Activated CD4-positive, alpha-beta T cell treated with anti-CD3 and anti-CD28 coated beads, Interleukin-2, amount 50 U/mL, for 1 hour (primary cell): ENCODE measurements at places on chromosomes 5 and 9.

DNA sequence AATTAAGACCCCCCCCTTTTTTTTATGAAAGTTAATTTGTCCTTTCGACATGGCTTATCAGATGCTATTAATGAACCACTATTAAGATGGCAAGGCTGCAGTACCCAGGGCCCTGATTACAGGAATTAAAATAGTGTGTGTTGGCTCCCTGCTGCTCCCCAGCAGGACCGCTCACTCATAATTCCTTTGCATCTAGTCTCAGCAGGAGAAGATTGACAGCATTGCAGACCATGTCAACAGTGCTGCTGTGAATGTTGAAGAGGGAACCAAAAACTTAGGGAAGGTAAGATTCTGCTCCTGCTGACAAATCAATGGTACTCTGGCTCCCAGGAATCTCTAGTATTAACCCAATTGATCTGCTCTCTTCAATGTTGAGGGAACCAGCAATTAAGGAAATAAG lies 61.0 kb downstream of the STX17 start:
- no peak for DNase-seq

DNA sequence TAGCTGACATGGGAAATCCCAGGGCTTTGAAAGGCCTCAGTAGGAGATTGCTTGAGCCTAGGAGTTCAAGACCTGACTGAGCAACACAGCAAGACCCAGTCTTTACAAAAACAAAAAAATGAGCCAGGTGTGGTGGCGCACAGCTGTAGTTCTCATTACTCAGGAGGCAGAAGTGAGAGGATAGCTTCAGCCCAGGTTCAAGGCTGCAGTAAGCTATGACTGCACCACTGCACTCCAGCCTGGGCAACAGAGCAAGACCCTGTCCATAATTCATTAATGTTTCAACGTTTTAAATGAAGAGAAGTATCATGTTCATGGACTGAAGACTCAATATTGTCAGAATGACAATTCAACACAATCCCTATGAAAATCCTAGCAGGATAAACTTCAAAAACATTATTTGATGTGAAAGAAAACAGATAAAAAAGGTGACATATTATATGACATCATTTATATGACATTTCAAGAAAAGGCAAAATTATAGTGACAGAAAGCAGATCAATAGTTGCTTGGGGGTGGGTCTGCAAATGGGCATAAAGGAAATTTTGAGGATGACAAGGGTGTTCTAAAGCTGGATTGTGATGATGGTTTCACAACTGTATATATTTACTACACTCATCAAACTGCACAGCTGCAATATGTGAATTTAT lies 3.7 kb downstream of the KIF3A start:
- no peak for DNase-seq

DNA sequence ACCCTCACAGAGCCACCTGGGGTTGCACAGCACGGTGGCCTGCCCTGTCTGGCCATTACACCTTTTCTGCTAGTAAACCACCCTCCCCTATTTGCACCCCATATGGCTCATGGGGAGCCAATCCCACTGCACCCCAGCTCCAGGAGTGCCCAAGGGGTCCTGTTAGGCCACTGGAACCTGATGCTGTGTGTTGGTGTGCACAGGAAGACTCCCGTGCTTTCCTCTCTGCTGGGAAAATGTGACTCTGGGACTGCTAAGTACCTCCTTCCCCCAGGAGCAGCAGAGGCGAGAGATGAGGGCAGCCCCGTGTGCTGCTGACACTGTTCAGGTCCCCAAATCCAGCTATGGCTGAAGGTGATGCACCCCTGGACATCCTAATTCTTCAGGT lies 126.3 kb downstream of the ADAMTS2 start:
- DNase-seq, result no peak

- DNase-seq, result no peak
Observed at GRCh38 chr9:83444110-83444509, 94.1 kb downstream of the FRMD3 start.

- DNase-seq, result no peak
Observed at GRCh38 chr5:152547202-152547601, 142.1 kb upstream of the NMUR2 start.

DNA sequence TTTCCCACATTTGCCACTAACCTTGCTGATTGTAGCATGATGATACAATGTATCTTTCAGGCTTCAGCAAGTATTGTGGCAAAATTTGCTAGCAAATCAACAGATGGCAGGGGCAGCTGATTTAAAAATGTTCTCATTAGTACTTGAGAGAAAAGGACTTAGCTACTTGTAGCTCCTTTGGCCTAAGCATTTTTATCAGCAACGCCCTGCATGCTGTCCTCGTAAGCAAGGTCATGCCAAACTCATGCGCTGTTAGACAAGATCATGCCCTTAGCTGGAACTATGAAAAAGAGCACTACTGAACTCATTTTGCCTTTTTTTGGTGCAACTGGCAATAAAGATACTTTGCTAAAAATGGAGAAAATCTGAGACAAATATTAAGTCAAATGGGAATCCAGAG lies 197.1 kb downstream of the ICE1 start:
- DNase-seq, result no peak

DNA sequence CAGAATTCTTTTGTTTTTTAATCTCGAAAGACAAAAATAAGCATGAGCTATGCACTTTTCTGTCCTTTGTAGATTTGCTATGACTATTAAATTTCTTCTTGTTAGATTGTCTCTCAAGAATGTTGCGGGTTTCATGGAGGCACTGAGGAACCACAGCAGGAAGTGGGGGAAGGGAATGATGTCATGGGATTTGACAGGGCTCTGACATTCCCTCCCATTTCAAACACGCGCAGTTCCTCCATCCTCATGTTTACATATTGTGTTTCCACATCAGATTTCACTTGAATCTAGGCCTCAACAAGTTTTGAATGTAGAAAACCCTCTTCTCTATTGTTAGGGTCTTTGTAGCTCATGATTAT lies 154.8 kb downstream of the PALM2AKAP2 start:
- no peak for DNase-seq

DNA sequence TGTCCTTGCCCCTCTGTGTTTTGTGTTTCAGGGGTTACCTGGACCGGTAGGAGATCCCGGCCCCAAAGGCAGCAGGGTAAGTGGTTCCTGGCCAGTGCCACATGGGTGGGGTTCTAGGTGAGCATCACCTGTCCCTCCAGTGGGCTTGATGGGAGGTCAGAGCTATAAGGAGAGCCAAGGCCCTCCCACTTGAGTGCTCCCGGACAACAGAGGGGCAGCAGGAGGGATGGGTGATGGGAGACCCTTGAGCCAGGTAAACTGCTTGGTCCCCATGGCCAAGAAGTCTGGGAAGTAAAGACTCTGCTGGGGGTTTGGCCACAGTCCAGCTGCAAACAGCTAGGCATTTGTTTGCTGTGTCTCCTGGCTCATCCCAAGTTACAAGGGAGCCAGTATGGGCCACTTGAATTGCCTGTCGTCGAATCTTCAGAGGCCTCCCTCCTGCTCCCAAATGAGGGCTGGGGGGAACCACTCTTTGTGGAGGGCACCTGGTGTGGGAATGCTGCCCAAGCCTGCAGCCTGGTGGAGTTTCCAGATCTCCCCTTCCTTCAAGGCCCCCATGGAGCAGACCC lies 51.0 kb downstream of the COL27A1 start:
- no peak for DNase-seq

GRCh38 chr9:38227061-38227540 lies 158.1 kb upstream of the SHB start:
- DNase-seq, result peak; percentile 40

DNA sequence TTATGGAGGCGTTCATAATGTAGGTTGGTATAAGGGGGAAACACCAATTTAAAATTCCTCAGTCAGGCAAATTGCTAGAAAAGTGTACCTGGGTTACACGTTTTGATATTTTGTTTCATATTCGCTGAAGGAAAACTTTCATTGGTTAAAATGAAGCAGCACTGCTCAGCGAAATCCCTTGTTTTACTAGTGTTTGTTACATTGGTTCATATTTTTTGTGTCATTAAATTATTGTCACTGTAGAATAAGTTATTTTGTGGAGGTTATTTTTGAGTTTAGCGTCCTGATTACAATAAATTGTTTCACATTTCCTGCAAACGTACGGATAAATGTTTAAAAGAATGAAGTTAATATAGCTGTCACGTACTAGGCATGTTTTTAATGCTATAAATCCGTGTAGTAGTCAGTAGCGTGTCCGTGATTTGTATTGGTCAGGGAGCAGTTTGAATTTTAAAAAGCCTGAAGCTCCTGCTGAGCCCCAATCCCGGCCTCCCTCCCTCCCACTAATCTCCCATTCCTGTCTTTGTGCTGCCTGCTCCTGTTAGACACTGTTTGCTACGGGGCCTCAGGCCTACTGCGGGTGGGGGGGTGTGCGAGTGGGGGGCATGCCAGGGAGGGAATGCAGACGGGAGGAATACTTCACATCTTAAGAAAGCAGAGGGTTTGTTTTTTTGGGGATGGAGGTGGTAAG lies 2.0 kb downstream of the NIPBL start:
- no peak for DNase-seq

- no peak for DNase-seq
Observed at GRCh38 chr5:95411474-95411873, 20.3 kb downstream of the FAM81B start.

DNA sequence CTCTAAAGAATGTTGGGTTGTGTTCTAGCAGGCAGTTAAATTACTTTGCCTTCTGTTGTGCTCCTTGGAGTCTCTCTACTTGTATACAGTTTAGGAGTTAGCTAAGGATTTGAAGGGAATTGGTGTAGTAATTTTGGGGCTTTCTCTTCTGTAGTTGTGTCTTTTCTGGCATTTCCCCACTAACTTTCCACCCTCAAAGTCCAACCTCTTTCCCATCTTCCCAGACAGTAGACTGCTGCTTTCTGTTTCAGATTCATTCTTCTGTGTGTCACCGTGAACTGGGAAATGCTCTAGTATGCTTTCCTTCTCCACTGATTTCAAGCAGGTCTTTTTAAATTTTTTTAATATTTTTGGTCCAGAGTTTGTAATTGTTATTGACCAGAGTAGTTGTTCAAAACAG lies 4.5 kb upstream of the ANGPTL2 start:
- no peak for DNase-seq

DNA sequence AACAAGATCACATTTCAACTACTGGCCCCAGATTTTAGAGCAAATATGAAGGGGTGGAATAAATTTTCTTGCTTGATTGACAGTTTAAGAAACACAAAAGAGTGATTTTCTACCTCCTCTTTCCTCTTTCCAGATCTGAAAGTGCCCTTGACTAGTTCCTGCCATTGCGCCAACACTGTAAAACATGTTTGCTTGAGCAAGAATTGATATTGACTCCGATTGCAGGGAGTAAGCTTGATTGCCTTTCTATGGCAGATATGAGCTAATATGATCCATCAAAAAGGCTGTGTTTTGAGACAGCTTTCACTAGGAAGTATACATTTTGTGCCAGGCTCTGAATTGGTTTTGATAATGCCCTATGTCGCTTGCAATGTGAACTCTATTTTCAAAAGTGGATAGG lies 508.8 kb downstream of the SEMA5A start:
- DNase-seq, result no peak

GRCh38 chr9:129258823-129259301 lies 80.8 kb upstream of the IER5L start:
- DNase-seq, result no peak

- DNase-seq, result no peak
Observed at GRCh38 chr5:67286006-67286405, 89.4 kb upstream of the CD180 start.

GRCh38 chr9:69494763-69495162 lies 169.7 kb downstream of the ENTREP1 start:
- no peak for DNase-seq

- no peak for DNase-seq
Observed at GRCh38 chr5:40093550-40093949, 586.2 kb upstream of the PTGER4 start.

DNA sequence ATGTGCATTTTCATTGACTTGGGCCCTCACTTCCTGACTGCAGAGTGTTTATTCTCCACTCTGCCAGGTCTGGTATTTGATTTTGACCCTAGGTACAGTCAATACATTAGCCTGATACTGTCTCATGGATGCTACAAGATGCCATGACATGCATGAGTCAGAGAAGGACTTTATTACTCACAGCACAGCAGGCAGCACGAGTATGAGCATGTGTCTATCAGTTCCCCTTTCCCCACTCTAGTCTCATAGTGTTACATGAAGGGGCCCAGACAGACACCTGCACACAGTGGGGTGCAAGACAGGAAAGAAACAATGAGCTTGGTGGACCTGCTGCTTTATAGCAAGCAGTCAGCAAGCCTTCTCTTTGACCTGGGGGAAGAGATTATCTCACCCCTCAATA lies 19.6 kb downstream of the ITGA2 start:
- DNase-seq, result no peak

DNA sequence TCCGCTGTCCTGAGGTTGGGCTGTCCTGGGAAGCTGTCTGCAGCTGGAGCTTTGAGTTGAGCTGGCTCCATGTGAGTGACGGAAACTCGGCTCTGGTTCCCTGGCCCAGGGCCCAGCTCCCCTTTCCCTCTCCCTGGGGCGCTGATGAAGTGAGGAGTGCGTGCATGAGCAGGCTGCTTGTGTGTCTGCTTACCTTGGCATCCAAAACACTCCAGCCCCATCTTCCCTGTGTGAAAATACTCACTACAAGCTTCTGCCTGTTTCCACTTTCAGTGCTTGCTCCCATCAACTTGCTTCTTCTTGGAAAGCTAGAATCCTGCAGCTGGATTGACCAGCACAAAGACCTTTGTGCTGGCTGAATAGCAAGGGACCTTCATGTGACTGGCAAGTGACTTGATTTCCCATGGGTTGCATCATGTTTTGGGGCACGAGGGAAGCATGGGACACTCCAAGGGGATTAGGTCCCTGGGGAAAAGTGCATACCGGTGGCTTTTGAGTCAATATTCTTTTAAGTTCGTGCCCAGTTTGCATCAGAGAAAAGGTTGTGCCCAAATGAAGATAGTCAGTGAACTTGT lies 198.1 kb downstream of the GADD45G start:
- no peak for DNase-seq

DNA sequence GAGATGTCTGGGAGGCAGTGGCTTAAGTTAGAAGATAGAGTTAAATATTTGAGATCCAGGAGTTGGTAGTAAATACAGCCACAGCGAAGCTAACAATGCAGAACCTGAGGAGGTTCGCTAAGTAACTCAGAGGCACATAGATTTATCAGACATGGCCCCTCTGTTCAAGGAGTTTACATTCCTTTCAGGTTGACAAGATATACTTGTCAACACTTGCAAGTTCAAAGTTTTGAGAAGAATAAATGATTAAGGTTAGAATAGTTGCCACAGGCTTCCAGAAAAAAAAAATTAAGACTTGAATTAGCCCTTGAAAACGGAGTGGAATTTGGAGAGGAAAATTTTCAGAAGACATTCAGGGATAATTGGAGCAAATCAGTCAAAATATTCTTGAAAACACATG lies 658.3 kb upstream of the WWC1 start:
- DNase-seq, result no peak
